C1 segment of cervical spinal cord (tissue), 14 donors: ENCODE measurements at places on chromosomes 7 and 10.

GRCh38 chr7:101169838-101170551, 4.6 kb upstream of the VGF start:
- DNase-seq = peak; percentile 15

- DNase-seq = no peak
These were observed 97.1 kb downstream of the TCF7L2 start for GRCh38 chr10:113047151-113047550.

DNA sequence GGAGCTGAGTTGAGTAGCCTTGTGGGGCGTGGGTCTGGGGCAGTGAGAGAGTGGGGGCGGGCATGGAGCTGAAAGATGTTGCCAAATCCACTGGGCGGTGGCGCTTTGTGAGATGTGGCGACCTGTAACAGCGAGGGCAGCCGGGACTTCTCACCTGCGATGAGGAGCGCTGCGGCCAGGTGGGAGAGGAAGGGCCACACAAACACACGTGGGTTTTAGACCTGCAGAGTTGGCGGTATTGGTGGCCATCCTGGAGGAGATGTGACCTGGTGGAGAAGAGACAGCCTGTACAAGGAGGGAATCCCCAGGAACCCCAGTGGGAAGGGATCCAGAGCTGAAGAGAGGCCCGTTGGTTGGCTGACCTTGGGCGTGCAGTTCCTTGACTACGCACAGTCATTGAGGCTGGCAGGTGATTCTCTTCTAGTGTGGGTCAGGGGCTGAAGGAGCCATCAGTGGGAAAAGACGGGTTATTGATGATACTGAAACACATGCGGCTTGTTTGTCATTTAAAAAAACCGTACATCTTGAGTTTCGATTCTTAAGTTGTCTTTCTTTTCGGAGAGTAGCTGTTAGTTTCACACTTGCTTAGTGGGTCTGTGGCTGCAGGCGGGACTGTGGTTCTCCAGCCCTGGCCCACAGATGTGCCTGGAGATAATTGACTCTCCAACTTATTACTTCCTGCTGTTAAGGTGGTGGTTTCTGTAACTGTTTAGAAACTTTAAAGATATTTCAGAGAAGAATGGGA, 2.4 kb downstream of the CHST12 start:
- DNase-seq = no peak

- no peak for DNase-seq
These were observed 34.9 kb downstream of the BAIAP2L1 start for GRCh38 chr7:98365863-98366561.

DNA sequence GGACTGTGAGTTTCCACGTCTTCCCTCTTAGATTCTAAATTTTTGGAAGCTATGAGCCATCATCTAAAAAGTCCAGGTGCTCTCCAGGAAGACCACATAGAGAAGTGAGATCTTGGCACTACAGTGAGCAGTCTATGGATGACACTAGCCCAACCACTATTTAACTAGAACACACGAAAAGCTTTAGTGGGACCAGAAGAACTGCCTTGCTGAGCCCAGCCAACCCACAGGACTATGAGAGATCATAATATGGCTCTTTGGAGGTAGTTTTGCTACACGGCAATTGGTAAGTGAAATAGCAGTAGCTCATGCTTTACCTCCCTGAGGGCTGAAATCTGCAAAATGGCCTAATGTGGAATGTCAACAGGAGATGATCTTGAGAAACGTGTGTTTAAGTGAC, 68.8 kb downstream of the TMEM130 start:
- no peak for DNase-seq

- no peak for DNase-seq
These were observed 11.1 kb downstream of the PKD1L1 start for GRCh38 chr7:47937065-47937687.

- DNase-seq = no peak
These were observed 24.9 kb upstream of the AMPH start for GRCh38 chr7:38655833-38656774.

DNA sequence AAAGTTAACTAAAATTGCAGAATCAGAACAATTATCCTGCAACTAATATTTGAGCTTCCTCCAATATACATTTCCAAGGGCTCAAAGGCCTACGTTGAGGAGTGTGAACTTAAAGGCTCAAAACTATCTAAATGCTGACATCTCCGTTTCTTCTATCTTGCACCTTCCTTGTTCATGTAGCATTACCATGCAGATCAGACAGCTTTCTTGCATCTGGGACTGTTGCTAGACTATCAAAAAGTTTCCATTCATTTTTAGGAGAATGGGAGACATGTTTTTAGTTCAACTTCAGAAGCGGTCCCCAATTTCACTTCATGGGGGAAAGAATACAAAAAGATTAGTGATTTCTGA, 2.9 kb downstream of the ANKRD1 start:
- DNase-seq = no peak

GRCh38 chr7:28128608-28129007, 52.0 kb downstream of the JAZF1 start:
- DNase-seq = no peak

- DNase-seq = no peak
These were observed 126.4 kb upstream of the ITGB1 start for GRCh38 chr10:33084453-33084852.

GRCh38 chr10:12559578-12560178, 210.3 kb downstream of the CAMK1D start:
- no peak for DNase-seq

DNA sequence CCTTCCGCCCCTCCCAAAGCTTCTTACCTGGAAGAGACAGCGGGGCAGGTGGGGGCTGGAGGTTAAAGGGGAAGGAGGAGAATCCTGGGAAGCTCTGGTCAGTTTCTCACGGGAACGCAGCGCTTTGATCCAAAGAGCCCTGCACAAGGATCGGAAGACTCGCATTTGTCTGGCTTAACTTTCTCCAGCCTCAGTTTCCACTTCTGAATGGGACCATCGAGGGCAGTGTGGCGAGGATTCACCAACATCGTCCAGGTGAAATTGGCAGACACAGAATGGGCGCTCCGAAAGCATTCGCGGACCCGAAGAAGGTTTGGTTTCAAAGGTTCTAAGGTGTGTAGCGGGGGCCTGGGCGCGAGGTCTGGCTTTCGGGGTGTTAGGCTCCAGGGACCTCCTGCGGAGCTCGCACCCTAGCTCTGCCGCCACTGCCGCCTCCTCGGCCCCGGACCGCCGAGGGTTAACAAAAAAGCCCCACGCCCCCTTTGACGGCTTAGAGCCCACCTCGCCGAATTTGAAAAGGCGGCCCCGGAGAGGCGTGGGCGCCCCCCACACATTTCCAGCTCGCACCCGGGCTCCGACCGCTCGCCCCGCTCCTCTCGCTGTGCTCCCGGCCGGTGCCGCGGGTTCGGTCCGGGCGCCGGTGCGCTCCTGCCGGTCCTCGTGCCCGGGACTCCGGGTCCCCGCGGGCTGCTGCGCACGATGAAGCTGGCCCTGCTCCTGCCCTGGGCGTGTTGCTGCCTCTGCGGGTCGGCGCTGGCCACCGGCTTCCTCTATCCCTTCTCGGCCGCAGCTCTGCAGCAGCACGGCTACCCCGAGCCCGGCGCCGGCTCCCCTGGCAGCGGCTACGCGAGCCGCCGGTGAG, at the start of gene COL26A1:
COL26A1 (plus strand) TSS at position 542 of the 862 bp plus-strand sequence; CDS start at position 700, 158 bp downstream.
- no peak for DNase-seq

DNA sequence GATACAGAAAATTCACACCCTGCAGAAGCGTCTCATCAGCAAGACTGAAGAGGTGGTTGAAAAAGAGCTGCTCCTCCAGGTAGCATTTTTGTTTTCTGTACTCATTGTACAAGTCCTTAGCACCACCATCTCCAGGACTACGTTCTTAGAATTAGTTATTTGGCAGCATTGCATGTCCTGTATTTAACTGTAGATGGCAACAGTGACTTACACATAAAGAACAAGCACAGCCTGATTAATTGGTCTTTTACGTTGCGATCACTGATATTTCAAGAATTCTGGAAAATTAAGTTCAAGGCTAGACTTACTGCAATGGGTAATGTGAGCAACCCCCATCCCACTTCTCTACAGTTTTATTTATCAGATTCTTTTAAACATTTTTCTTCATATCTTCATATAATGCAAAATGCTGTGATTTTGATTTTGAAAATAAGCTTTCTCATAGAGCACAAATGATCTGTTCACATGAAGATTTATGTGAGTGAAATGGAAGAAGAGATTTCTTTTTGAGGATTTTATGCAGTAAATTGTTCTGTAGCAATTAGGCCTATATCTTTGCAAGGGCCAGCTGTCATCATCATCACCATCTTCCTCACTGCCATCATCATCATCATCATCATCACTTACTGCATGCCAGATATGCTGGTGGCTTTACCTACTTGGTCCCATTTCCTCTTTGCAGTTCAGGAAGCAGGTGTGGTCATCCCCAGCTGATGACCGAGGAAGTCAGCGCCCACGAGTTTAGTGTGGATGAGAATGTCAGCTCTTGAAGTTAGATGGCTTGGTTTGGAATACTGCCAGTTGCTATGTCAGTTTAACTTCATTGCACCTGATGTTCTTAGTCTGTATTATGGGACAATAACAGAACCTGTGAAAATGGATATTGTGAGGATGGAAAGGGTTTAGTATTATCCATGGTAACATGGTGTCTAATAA, 53.4 kb downstream of the CFAP58 start:
- DNase-seq = no peak

DNA sequence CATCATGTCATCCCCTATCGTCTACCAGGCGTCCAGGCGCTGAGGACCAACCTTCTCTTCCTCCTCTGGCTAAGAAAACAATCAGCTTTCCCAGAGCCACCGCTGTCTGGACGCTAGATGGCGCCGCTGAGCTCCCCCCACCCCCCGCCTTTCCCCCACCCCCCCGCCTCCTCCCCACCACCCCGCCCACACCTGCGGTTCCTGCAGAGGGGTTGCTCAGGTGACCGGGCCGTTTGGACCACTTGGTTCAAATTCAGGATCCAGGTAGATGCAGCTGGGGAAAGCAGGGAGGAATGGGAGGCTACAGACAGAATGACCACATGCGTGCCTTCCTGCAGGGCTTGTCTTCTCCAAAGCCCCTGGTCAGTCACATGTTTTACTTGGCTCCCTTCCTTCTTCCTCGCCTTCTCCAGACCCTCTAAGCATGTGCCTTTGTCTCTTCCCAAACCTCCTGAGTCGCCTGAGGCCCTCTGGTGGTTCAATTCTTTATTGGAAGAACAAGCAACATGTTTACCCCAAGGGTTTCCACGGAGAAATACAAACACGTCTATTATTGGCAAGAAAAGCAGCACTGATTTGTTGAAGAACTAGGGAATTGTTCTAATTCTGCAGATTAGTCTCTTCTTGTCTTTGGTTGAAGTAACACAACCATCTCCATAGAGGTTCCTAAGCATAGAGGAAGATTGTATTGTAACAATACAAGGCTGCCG, 24.7 kb downstream of the AOC1 start:
- peak; percentile 21 for DNase-seq

GRCh38 chr10:22010973-22011408, 7.5 kb upstream of the DNAJC1 start:
- no peak for DNase-seq

DNA sequence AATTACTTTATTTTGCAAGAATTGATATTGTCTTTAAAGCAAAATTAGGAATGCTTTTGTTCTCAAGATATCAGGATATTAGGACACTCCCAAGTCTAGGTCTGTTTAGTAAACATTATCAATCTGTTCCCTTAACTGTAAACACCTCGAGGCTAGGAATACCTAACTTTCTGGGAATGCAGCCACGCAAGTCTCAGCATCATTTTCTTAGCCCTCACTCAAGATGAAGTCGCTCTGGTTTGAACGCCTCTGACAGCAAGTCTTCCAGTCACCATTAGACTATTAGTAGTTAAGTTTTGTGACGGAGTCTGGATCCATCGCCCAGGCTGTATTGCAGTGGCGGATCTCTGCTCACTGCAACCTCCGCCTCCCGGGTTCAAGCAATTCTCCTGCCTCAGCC, 128.0 kb upstream of the MYO3A start:
- no peak for DNase-seq

GRCh38 chr10:63699785-63700613, 178.8 kb downstream of the REEP3 start:
- no peak for DNase-seq

GRCh38 chr7:27198138-27198841, 1.6 kb downstream of the HOXA13 start:
- DNase-seq = no peak

GRCh38 chr7:88395715-88396114, 89.0 kb upstream of the STEAP4 start:
- DNase-seq = no peak

- no peak for DNase-seq
These were observed 176.5 kb downstream of the CSTF2T start for GRCh38 chr10:51522858-51523257.

- peak; percentile 4 for DNase-seq
These were observed 1.4 kb downstream of the TRA2A start for GRCh38 chr7:23530405-23530804.

DNA sequence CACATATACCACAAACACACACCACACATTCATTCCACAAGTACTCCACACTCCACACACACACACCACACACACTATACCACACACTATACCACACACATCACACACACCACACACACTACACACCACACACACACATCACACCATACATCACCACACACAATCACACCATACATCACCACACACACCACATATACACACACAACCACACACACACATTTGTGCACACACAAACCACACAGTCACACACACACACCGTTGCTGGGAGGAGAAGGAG, 112.8 kb downstream of the PTPN20 start:
- no peak for DNase-seq

DNA sequence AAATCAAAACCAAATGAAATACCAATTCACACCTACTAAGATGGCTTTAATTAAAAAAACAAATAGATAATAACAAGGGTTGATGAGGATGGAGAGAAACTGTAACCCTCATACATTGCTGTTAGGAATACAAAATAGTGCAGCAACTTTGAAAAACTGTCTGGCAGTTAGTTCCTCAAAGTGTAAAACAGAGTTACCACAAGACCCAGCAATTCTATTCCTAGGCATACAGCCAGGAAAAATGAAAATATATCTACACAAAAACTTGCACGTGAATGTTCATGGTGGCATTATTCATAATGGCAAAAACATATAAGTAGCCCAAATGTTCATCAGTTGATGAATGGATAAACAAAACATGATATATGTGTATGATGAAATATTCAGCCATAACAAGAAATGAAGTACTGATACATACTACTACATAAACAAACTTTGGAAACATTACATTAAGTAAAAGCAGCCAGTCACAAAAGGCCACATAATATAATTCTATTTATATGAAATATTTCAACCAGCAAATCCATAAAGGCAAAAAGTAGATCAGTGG, 83.5 kb downstream of the BRAF start:
- DNase-seq = no peak
